ENCODE measurements at places on chromosomes 12 and 14.

DNA sequence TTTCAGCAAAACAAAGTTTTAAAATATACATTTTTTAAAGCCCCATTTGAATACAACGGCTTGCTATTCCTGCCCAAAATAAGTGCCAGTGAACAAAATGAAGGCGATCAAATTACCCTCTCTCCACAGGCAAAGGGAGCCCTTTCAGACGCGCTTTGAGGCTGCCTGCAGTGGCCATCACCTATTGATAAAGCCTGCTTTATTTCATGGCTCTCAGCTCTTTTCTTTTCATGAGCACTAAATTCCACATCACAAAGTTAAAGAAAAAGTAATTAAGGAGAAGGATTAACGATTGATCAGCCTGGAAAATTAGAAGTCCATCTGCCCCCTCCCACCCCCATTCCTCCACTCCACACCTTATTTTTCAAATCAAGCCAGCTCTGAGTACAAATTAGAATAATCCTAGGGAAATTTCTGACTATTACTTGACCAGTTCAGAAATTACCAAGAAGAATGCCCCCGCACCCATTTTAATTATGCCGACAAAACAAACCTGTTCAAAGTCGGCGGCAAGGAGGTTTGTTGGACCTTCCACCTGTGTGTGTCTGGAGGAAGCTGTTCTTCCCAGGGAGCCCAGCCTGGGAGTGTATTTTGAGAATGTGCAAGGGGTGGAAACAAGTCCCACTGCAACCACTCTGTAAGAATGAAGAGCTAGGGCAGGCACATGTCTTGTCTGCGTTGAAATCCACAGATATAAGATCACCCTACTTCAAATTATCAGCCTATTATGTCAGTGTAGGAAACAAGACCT lies 64.2 kb upstream of the RIC8B start:
- DNase-seq, result no peak

GRCh38 chr12:130111965-130112496 lies 50.2 kb upstream of the FZD10 start:
- no peak for DNase-seq

DNA sequence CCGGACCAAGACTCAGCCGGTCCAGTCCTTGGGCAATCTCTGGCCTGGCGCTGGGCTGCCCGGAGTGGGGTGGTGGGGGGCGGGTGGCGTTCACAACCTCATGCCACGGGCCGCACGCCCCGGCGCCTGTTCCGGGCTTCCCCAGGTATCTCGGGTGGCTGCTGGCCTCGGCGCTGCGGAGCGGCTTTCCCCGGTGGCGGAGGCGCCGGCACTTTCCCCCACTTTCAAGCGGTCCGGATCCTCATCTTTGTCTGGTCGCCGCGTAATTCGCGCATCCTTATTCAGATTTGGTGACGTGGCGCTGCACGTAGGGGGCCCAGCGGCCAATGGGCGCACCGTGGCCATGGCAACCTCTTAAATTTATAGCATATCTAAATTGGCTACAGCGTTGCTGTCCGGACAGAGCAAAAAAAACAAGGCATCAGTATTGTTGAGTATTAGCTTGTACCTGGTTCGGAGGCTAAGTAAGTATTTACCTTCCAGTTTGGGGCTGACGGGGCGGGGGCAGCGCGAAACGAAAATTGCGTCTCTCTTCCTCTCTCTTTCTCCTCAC lies at the start of gene LHX5:
TSS of gene LHX5 (minus strand) at position 253 of the 553 bp plus-strand sequence. CDS start 373 bp downstream, outside the sequence.
- DNase-seq, result no peak

- DNase-seq, result no peak
Observed at GRCh38 chr12:116990971-116991966, 80.5 kb downstream of the FBXW8 start.

- no peak for DNase-seq
Observed at GRCh38 chr12:30969606-30970395, 43.3 kb downstream of the TSPAN11 start.

- DNase-seq, result no peak
Observed at GRCh38 chr12:88623777-88624548, 43.7 kb upstream of the KITLG start.

GRCh38 chr12:2017546-2018337 lies 13.5 kb upstream of the DCP1B start:
- no peak for DNase-seq

DNA sequence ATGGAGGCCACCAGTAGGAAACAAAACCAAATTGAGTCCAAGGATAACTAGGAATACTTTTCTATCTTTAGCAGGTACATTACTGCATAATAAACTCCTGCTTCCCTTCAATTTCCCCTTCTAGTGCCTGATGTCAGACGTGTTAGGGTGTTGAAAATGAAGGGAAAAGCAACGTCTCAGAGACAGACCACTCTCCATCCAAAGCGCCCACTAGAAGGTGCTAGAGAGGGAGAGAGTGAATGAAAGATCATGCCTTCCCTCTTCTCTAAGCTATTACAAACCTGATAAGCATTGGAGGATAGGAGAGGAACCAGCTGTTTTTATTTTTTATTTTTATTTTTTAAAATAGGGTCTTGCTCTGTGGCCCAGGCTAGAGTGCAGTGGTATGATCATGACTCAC lies 64.1 kb downstream of the ZNF641 start:
- no peak for DNase-seq

GRCh38 chr12:66302827-66303169 lies 505 bp downstream of the HELB start:
- DNase-seq, result no peak

DNA sequence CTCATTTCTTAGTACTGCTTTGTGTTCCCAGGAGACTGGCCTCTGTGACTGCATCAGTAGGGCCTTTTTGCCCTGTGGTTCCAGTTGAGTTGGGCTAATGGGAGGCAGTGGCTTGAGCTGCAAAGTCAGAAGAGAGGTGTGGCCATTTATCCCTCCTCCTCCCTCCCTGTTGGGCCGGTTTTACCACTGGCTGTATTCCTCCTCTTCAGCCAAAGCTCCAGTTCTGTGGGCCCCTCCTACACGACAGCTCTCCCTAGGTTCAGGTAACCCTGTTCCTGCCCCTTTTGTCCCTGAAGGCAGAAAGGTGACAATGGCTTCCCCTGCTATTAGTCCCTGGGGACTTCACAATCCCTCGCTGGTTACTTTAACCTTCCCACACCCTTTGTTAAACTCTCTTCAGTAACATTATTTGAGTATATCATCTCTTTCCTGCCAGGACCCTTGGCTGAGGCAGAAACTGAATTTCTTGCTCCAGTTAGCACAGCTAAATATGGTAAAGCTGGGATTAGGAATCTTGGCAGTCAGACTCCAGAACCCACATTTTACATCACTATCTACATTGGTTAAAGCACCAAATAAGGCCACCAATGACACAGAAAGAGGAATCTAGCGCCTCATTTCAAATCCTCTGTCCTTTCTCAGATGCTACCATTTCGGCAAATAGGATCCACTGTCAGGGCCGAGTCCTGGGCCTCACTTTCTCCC lies 121.9 kb upstream of the SLC35F4 start:
- DNase-seq, result no peak

DNA sequence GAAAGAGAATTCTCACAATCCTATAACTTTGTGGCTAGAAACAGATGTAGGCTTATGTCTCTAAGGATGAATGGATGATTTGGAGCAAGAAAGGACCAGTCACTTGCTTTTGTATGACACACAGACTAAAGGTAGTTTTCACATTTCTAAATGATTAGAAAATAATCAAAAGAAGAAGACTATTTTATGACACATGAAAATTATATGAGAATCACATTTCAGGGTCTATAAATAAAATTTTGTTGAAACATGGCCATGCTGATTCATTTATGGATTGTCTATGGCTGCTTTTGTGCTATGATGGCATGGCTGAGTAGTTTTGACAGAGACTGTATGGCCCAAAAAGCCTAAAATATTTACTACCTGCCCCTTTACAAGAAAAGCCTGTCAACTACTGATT lies 49.4 kb upstream of the FRMD6 start:
- DNase-seq, result no peak

DNA sequence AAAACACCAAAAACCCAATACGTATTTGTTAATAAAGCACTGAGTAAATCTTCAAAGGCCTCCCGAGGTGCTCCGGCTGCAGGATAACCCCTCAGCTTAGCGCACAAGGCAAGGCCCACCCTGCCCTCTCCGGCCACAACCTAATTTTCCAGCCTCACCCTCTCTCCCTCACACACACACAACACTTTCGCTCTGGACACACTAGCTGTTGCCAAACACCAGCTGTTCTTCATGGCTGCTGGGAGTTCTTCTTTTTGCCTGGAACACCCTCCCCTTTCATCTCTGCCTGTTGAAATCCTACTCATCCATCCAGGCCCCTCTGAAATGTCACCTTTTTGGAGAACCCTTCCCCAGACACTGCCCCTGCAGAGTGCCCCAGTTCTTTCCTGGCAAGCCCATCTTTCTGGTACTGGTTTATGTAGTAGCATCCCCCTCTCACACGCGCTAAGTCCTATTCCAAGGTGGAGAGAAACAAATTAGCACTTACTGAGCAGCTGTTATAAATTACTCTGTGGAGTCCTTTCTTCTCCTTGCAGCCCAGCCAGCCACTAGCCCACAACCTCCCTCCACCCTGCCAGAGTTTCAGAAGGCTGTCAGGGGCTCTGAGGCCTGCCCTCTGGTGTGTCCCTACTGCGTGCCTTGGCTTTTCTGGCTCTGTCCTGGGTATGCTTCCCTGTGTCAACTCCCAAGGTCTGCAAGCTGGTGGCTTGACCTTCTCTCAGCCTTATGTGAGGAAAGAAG lies 805 bp upstream of the CRACR2A start:
- no peak for DNase-seq

DNA sequence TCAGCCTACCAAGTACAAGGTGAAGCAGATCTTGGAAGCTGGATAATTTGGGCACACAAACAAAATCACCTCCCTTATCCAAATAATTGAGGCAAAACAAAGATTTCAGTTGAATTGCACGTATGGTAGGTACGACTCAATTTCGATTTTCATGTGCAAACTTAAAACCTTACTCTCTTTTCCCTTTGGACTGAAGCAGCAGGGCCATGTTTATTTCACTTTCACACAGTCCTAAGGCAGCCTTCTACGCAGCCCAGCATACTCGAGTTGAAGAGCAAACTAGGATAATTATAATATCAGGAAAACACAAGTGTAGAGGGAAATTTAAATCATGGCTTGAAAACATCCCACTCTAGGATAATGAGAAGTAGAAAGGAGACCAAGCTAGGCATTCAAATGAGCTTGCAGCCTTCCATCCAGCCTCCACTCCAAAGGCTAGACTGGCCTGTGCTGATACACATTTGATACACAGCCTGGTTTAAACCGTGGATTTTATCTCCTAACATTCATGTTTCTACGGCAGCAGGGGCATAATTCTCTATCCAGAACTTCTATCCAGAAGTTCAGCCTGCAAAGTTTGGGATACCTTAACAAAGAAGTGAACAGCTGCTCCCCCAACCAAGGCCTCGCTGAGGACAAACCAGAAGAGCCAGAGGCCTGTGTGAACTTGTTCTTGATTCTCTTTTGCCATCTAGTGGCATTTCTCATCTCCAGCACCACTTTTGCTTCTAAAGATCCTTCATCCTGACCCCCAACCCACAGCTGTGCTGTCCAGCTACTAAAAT lies 2.4 kb upstream of the RNASE7 start:
- peak; percentile 64 for DNase-seq

DNA sequence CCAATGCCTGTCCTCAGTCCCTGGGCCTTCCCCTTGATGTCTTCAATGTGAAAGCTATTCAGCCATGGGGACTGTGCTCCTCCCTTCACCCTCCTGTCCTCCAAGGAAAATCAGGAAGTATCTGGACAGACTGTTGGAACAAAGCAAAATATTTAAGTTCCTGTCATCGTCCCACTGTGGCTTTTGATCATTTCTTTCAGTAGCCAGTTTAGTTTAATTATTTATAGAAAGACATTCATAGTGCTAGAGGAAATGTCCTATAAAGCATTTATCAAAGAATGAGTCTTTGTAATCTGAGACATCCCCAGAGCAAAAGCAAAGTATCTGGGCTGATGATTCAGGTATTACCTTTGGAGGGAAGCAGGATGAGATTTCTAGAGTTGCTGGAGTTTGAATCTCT lies 254.1 kb downstream of the NRXN3 start:
- DNase-seq, result no peak

- no peak for DNase-seq
Observed at GRCh38 chr14:76080025-76080424, 71.7 kb upstream of the GPATCH2L start.

- no peak for DNase-seq
Observed at GRCh38 chr14:104230119-104230815, 91.9 kb downstream of the KIF26A start.

DNA sequence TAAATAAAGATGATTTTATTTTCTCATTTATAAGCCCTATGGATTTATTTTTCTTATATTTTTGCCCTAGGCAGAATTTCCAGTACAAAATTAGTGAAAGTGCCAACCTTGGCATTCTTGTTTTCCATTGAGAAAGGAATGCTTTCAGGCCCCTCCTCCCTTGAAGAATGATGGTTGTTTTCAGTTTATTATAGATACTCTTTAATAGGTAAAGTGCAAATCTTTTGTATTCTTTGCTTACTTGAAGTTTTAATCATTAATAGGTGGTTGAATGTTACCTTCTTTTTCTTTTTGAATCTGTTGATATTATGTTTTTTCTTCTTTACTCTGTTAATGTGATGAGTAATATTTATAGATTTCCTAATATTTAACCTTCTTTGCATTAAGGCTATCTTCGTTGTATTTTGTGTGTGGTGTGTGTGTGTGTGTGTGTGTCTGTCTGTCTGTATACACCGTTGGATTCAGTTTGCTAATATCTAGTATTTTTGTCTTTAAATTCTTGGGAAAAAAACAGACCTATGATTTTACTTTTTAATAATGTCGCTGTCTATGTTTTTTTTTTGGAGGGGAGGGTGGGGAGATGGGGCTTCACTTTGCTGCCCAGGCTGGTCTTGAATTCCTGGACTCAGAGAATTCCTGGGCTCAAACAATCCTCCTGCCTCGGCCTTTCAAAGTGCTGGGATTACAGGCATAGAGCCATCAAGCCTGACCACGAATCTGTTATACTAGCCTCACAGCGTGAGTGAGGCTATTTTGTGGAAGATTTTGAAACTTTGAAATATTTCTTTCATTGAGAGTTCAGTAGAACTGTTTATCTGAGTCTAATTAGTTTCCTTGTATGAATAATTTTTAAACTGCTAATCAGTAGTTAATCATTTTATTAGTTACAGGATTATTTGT lies 13.5 kb downstream of the SRGAP1 start:
- no peak for DNase-seq

GRCh38 chr14:77409131-77409533 lies 14.2 kb downstream of the NOXRED1 start:
- DNase-seq, result no peak

DNA sequence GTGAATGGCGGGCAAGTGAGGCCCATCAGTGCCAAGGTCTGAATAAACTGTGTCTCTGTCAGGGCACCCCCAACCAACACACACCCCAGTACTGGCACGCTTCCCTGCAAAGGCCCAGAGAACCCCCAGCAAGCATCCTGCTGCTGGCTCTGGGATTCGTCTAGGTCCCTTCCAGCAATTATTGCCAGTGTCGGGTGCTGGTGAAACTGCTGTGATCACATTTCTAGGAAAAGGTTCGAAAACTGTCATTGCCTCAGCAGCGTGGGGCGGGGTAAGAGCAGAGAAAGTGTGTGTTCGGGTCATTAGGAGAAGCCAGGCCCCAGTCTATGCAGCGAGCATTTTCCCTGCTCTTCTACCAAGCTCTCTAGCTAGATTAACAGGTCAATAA lies 2.5 kb downstream of the FAM222A start:
- no peak for DNase-seq
